ENCODE measurements at places on chromosomes 1 and 21.

- no peak for DNase-seq
These were observed 101.8 kb downstream of the NFIA start for GRCh38 chr1:61184040-61184713.

DNA sequence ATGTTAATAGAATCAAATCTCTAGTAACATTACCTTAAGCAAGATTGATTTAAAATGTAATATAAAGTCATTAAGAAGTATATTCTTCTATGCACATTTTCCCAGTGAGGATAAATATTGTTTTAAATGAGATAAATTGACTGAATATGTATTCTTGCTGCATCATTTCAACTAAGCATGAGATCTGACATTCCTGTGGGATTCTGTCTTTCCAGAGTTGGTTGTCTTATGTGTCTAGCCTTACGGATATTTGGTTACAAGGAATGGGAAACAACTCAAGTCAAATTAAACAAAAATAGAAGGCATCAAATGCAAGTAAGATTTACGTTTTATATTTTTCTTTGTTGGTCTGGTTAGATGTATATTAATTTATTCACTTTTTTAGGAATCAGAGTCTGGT, 287.5 kb downstream of the PTGER3 start:
- no peak for DNase-seq

GRCh38 chr1:224203243-224204016, 20.4 kb downstream of the DEGS1 start:
- no peak for DNase-seq

DNA sequence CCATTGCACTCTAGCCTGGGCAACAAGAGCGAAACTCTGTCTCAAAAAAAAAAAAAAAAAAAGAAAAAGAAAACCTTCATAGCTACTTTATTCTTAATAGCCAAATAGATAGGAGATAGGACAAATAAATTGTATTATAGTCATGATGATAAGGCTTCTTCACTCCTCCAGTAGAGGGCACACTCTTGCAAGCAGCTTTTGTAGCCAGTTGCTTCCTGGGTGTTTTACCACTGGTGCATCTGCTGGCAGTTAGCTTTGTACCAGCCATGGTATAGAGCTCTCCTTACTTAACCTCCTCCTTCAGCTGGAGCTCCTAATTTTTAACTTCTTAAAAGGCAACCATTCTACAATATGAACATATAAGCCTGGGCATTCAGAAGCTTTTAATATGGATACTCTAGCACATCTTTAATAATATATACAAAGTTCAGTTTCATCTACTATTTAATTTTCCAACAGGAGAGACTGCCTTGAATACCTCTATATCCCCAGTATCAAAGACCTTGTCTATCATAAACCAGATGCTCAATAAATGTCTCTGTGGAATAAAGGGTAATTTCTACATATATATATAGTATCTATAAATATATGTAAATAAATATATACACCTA, 35.8 kb downstream of the EVI5 start:
- no peak for DNase-seq

- no peak for DNase-seq
These were observed 334.3 kb upstream of the LRRC7 start for GRCh38 chr1:69233463-69233862.

GRCh38 chr1:19812875-19813642, 2.0 kb downstream of the RNF186 start:
- no peak for DNase-seq

DNA sequence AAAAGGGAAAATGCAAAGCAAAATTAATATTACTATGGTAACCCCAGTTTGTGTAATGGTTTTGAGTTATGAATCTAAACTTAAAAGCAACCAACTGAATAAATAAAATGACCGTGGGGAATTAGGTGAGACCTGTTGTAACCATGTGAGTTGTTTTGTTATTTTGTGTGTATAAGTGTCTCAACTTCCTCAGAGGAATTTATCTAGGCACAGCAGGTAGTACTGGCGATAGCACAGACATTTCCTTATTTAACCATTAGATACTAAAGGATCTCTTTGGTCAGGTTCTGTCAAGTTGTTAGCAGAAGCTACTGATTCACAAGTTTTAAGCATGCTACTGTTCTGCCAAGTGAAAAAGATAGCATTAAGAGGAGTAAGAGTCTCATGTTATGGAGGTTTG, 39.3 kb upstream of the LRRC7 start:
- no peak for DNase-seq

DNA sequence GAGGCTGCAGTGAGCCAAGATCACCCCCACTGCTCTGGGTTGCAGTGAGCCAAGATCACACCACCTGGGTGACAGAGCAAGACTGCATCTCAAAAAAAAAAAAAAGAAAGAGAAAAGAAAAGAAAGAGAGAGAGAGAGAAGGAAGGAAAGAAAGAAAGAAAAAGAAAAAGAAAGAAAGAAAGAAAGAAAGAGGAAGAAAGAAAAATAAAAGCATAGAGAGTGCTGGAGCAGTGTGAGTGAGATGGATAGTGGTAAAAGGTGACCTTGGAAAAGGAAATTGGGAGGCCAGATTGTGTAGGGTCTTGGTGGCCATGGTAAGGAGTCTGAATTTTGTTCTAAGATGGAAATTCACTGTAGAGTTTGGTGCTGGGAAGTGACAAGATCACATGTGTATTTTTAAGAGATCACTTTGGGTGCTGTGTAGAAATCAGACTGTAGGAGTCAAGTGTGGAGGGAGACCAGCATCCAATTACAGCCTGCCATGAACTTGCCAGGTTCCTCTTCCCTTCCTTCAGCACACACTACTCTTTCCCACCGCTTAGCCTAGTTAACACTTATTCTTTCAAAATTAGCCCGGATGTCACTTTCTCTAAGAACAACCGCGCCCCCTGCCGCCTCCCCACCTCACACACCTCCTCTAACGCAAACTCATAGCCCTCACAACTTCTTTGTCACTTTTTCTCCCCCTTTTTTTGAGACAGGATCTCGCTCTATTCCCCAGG, 17.9 kb downstream of the MTX1 start:
- peak; percentile 48 for DNase-seq

DNA sequence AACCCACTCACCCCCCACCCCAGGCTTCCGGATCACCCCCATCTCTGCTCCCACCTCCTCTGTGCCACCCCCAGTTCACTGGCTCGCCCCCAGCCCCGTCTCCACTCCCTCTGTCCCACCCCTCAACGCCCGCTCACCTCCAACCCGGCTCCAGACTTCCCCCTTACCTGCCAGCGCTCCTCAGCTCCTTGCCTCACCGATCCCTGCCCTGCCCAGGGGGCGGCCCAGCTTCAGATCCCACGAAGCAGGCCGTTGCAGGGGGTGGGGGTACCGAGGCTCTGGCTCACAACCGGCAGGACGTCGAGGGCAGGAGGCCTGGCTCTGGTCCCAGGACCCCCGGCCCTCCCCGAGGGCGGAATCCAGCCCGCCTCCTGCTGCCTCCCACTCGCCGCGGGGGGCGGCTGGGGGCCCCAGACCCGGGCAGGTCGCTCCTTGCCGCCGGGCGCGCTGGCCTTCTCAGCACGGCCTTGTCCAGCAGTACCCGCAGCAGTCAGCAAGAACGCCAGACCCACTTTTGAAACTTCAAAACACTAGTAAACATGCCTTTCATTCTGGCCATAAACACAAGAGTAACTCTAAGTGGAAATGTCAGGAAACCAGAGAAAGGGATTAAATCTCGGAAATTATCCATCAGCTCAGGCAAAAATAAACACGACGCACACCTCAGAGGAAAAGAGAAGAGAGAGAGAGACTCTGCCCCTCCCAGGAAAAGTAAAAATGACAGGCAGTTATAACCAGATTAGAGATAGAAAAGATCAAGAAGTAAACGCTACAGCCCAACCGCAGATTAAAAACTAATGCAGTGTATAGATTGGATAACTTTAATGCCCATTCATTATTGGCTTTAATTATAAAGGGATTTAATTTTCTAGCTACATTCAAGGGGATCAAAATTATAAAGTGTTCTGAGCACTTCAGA, 1.0 kb upstream of the FAM89A start:
- no peak for DNase-seq

GRCh38 chr1:57934745-57935144, 510.9 kb upstream of the DAB1 start:
- no peak for DNase-seq

DNA sequence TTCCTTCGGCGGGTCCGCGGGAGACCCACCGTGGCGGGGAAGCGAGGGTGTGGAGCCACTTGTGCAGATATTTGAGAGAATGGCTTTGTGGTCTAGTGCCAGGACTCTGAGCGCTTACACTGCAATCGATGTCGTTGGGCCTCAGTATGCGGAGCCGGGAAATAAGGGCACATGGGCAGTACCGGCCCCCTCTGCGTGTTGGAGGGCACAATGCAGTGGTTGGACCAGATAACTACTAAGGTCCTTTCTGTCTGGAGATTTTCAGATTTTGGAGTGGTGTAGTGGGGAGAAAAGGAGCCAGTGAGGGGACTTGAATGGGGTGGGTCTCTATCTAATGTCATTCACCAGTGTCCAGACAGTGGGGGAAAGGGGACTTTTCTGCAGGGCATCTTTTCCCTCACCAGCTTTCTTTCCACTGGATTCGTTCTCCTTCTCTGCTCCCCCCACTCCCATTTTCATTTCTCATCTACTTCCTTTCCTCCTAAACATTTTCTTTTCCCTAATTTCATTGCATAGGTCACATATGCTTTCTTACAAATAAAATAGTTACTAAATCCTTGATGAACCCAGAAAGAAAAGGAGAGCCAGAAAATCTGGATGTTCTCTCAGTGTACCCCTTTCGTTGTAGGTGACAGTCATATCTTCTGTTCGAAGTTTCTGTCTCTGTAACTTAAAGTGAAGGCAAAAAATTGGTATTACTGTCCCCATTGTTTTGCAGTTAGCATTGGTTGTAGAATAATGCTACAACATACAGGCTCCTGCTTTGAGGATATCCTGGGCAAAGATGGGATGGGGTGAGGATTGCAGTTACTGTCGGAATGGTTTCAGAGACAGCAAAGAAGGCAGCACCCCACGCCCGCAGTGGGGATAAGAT, 1.4 kb downstream of the ATF3 start:
- DNase-seq = no peak

GRCh38 chr1:107379826-107380225, 239.0 kb downstream of the NTNG1 start:
- DNase-seq = no peak

- DNase-seq = peak; percentile 60
These were observed 17.2 kb downstream of the CASZ1 start for GRCh38 chr1:10779201-10779600.

- no peak for DNase-seq
These were observed 1.6 kb downstream of the TENT5C start for GRCh38 chr1:117607471-117607870.

DNA sequence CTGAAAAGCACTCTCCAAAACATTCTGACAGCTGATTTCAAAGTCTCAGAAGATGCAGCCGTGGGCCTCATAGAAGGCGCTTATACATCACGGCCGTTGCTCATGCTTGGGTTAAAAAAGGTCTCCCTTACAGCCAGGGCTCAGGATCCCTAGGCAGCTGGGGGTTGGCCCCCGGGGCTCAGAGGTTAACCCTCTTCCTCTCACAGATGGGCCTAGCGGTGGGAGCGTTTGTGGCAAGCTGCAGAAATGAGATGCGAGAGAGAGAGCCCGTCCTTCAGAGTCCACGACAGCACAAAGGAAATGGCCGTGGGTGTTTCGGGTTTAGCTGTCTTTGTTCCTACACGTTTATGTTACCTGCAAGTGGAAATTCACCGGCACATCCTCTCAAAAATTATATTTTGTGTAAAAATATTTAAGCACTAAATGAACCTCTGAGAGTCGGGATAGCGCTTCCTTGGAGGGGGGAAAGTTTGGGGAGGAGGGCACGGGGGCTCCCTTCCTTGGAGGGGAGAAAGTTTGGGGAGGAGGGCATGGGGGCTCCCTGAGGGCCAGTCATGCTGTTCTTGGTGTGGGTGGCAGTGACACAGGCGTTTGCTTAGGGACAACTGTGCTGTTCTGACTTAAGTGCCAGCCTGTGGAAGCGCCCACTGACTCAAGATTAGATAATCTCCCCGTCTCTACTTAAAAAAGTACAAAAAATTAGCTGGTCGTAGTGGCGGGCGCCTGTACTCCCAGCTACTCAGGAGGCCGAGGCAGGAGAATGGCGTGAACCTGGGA, 20.5 kb upstream of the PRDM15 start:
- no peak for DNase-seq

- DNase-seq = no peak
These were observed 9.9 kb upstream of the TUT4 start for GRCh38 chr1:52562766-52563165.

DNA sequence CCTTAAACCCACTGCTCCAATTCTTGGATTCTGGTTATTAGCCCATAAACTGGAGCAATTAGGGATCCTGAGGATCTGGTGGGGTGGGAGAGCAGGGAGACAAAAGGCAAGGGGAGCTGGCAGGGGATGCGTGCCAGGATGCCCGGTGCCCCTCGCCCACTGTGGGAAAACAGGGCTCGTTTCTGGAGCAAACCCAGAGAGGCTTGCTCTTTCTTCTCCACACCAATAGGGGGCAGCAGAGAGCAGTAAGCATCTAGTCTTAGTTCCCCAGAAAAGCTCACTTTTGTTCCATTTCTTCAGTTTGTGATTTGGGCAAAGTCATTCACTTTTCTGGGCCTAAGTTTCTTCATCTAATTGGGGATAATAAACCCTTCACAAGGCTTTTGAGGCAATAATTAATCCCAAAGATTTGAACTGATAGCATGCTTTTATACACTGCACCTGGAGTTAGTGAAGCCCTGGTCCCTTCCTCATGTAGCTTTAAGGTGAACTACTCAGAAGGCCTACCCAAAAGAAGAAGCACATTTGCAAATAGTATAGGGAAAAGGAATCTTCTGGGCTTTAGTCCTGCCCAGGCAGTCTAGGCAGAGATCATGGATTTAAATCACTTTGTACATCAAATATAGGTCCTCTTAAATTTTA, 160.6 kb upstream of the USP24 start:
- DNase-seq = no peak

GRCh38 chr1:241424480-241424971, 67.5 kb upstream of the RGS7 start:
- DNase-seq = no peak

DNA sequence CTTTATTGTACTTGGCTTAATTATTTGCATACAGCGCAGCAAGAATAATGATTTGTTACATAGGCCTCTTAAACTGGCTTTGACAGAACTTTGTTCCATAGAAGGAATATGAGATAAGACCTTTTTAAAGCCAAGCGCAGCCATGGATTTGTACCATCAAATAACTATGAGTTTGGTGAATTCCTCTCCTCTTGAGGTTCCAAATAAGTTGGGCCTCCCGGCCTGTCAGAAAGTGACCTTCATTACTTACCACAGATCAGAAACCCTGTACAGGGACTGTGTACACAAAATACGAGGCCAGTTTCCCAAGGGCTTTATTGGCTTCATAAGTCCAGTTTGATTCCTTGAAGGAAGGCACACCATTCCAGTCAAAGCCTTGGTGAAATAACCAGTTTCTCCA, 21.8 kb upstream of the HSD3B1 start:
- DNase-seq = no peak

DNA sequence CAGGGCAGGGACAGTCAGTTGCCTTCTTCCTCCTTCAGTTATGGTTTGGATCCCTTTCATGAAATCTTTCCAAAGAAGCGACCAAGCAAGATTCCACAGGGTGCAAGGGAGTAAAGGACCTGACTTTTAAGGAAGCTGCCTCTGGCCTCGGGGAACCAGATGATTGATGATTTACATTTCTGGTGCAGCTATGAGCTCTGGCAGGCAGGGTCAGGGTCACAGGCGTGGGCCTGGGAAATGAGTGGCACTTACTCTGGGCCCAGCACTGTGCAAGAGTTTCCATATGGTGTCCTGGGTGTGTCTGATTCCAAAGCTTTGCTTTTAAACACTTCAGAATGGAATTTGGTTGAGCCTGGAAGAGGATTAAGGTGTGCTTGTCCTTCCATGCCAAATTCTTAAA, 7.2 kb upstream of the CRABP2 start:
- DNase-seq = no peak

All from NCI-H1417 treated with DMSO at 0.1 percent for 48 hours (cell line).